Uterine smooth muscle cell (primary cell): ENCODE measurements at places on chromosomes 7 and 10. TPM values are rescaled to one million over a fixed set of nuclear protein-coding genes. Genes with fewer than 3 reads are reported as not detected.

ZNF680 gene
- 9.5 and 12.9 TPM in 2 replicates for total RNA-seq

TACC2 gene
- total RNA-seq, result 3.5 and 7.5 TPM in 2 replicates

PCDH15 gene
- 0.11 and 0.12 TPM in 2 replicates for total RNA-seq

NCF1 gene
- total RNA-seq, result 0.12 TPM in 1 of 2 replicates, not detected in the other

CCDC172 gene
- not detected in 2 replicates for total RNA-seq

NXPH1 gene
- not detected in 2 replicates for total RNA-seq

TAS2R5 gene
- 0.55 and 1.00 TPM in 2 replicates for total RNA-seq

GALNT17 gene
- total RNA-seq, result under 0.01 TPM in 1 of 2 replicates, not detected in the other

AGBL3 gene
- total RNA-seq, result 0.89 and 1.00 TPM in 2 replicates
